ENCODE measurements at places on chromosomes 7 and 10.
A peak's percentile ranks its signal among the peaks of the same experiment; 100 is the strongest.

DNA sequence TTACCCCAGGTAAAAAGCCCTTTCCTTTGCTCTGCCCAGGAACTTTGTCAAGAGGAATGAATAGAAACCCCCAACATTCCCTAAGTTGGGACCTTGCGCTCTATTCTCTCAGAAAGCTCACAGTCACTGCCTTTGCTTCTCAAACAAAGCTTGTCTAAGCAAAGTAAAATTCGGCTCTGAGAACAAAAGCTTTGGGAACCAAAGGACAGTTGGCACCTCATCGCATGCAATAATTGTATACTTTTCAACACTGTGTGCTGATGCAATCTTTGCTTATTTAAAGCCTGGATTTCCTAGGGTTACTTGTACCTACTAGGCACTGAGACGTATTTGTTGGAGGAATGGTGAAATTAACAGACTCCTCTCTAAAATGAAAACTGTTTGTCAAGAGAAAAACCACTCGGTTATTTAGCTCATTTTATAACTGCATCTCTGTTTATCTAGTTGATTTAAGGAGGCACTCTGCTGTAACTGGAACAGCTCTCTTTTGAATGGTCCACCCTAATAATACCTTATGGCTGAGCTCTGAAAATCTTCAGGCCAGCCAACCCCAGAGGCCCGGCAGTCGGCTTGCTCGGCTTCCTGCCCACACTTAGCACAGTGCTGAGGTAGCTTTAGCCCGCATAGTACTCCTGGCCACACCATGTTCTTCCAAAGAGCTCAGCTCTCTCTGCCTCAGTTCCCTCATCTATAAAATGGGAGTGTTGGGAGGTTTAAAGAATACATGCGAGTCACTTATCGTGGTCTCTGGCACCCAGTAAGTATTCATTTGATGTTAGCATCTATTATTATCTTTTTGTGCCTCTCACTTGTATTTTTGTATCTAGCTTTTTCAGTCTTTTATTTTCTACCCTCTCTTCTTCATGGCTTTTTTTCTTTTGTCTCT lies 80.2 kb upstream of the PRR15 start:
- no peak for DNase-seq

GRCh38 chr10:52066383-52066782 lies 247.7 kb upstream of the DKK1 start:
- peak; percentile 43 for DNase-seq

GRCh38 chr10:92845921-92846320 lies 2.4 kb upstream of the EXOC6 start:
- DNase-seq = no peak

- peak; percentile 47 for DNase-seq
Observed at GRCh38 chr7:43750016-43750887, 8.2 kb upstream of the BLVRA start.

- no peak for DNase-seq
Observed at GRCh38 chr7:81187753-81188152, 268.9 kb upstream of the SEMA3C start.

DNA sequence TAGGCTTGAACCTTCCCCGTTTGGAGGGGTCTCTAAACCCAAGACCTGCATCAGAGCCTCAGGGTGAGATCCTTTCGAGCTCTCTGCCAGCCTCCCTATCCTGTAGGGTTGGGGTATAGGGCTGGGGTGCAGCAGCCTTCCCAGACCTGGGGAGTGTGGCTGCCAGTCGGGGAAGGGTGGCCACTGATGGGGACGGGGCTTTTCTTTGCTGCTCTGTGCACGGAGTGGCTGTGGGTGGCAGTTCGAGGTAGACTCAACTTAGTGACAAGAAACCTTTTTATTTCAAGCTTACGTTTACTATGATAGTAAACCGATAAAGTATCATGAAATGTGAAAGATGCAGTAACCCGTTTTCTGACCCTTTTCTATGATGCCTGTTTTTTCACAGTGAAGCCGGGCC lies 13.0 kb downstream of the ZNF316 start:
- DNase-seq = no peak

DNA sequence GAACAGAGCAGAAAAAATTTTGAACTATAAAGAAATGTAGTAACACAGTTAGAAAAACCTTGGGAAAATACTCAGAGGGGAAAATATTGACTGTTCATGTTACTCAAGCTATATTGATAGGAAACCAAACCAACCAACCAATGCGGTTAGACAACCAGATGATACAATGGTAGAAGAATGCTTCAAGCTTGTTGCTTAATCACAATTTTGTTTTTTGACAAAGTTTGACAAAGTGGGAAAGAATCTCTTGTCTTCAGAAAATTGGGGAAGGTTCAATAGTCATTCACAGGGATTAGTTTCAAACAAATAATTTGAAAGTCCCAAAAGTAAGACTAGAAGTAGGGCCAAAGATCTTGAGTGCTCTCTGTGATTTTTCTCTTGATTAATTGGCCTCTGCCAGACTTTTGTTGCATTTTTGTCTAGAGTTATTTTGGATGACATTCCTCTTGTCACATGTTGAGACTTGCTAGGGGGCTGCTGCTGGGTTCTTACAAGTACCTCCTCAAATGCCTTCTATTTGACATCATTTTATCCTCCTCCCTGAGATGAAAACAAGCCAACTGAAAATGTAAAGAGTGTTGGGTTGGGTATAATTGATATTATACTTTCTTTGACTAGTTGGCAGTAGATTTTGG lies 233.1 kb upstream of the PHYHIPL start:
- no peak for DNase-seq

DNA sequence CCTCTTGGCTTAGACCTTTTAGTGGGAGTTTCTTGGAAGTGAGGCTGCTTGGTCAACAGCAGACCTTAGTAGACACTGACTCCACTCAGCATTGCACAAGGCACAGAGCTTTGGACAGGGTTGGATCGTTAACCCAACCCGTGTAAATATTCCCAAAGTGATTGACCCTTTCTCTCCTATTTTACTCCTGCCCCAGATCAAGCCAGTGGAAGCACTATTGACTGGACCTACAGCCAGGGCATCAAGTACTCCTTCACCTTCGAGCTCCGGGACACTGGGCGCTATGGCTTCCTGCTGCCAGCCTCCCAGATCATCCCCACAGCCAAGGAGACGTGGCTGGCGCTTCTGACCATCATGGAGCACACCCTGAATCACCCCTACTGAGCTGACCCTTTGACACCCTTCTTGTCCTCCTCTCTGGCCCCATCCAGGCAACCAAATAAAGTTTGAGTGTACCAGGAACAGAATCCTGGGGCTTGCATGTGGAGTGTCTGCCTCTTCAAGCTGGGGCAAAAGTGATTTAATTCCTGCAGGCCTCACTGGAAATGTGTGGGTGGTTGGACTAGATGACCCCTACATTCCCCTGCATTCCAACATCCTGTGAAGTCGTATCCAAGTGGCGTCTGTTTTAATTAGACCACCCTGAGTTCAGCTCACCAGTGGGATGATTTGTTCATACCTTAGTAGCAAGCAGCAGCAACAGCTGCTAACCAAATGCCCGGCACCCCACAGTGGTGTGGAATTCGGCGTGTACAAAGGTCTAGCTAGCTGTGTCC lies 7.5 kb downstream of the CPA1 start:
- no peak for DNase-seq

GRCh38 chr10:102802920-102803534 lies 34.2 kb downstream of the CYP17A1 start:
- DNase-seq = no peak

DNA sequence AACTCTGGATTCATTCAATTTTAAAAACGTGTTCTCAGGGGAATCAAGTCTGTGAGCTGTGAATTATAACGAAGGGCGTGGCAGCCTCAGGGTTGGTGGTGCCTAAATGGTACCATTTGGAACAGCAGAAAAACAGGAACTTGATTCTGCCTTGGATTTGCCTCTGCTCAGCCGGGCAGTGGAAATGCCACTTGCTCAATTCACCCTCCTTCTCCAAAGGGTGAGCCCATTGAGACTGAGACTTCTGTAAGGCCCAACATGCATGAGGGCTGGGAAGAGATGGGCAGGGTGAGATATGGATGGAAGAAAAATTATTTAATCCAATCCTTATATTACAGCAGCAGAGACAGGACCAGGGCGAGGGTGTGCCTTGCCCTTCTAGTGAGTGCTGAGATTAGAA lies 107.1 kb upstream of the HABP2 start:
- DNase-seq = no peak

DNA sequence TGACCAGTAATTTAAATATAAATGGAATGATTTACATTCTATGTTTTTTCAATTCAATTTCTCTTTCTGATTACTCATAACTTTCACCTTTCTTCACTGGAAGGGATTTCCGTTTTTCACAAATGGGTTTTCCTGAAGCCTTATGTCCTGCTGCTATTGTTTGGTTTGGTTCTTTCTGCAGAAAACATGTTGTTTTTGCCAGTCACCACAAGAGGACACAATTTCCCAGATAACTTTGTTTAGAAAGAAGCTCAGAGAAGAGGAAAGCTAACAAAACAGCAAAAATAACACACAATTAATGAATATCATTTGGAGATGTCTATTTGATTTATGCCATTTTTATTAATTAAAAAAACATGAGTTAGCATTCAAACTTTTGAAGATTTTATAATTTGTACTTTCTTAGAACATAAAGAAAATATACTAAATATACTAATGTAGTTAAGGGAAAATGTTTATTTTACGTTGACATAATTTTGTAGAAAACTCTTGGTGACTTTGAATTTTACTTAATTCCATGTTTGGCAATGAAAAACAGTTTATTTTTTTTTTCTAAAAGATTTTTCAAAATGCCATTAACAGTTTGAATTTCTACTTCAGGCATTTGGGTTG lies 4.6 kb upstream of the TWIST1 start:
- peak; percentile 69 for DNase-seq

- peak; percentile 79 for DNase-seq
Observed at GRCh38 chr7:101486433-101487104, 123.9 kb downstream of the COL26A1 start.

- DNase-seq = no peak
Observed at GRCh38 chr10:75779276-75779675, 347.9 kb downstream of the LRMDA start.

DNA sequence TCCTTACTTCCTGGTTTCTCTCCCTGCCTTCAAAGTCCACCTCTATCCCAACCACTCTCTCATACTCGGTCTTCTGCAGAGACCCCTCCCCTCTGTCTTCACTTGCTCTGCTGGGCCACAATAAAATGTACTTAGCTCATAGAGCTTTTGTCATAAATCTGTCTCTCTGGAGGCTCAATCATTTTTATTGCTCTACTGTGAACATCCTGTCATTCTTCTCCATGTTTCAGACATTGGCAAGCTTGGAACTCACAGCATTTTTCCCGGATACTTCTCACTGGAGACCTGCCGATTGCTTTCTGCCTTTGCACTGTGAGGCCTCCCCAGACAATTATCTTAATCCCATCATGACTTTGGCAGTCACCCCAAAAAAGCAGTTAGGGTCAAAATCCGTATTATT lies 192.3 kb upstream of the ZMIZ1 start:
- DNase-seq = no peak

GRCh38 chr7:141439164-141439563 lies 112.0 kb upstream of the AGK start:
- DNase-seq = no peak

GRCh38 chr7:158840604-158841003 lies 11.3 kb upstream of the ESYT2 start:
- no peak for DNase-seq

DNA sequence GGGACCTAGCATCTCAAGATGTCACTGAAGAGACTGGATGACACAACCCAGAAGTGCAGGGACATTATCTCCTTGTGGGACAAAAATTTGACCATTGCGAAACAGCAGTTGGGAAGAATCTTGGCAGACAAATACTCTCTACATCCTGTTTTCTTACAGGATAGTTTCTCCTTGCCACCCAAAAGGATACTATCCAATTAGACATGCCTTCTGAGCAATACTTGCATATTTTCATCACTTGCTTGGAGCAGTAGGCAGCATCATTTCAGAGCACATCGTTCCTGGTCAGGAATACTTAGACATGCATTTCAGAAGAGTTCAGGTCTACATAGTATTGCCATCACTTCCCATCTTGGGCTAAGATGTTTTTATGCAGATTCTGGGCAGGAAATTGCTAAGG lies 56.8 kb downstream of the FAS start:
- no peak for DNase-seq

DNA sequence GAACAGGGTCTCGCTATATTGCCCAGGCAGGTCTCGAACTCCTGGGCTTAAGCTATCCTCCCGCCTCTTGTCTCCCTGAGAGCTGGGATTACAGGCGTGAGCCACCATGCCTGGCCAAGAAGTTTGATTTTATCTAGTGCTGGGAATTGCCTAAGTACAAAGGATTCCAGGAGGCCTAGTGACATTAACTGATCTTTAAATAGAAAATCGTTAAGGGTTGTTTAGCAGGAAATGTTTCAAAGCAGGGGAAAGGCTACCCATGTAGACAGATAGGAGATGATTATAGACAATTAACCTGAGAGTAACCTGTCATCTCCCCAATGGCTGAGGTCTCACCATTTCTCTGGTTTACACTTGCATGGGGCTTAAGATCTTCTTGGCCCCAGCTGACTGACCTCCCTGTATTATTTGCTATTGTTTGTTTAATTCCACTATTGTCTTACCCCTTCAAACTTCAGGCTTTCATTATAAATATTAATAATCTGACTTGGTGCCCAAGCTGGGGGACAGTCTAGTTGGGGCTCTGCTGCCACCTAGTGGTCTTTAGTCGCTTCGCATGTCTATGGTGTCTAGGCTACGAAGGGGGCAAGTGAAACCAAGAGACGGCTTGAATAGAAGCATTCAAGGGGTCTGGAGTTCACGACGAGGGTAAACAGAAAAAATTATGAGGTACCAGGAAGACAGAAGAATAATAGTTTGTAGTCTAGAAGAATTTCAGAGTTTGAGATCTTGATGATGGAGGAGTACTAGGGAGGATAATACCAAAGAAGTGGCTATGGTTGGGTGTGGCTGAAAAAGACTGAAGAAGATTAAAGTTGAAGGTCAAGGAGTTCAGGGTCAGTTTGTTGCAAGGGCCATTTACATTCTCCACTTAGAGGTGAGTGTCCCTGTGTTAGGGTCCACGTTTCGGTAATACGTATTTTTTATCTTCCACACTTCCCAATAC lies 40.4 kb upstream of the BPGM start:
- peak; percentile 75 for DNase-seq

GRCh38 chr7:28705350-28705749 lies 252.8 kb downstream of the TRIL start:
- DNase-seq = no peak
